Mesothelial cell of epicardium (in vitro differentiated cells): ENCODE measurements at places on chromosomes 13 and 19. TPM values are rescaled to one million over a fixed set of nuclear protein-coding genes. Genes with fewer than 3 reads are reported as not detected.

GRCh38 chr13:40966298-40966697, 52.8 kb downstream of the ELF1 start:
- no peaks in the 10 kb centered on the region for H3K27me3 ChIP-seq
- no peak overlapping the region for H3K4me3 ChIP-seq
- peaks cover 18% of the 10 kb centered on the region for H3K4me1 ChIP-seq
- H3K36me3 ChIP-seq: no peaks in the 10 kb centered on the region

DNA sequence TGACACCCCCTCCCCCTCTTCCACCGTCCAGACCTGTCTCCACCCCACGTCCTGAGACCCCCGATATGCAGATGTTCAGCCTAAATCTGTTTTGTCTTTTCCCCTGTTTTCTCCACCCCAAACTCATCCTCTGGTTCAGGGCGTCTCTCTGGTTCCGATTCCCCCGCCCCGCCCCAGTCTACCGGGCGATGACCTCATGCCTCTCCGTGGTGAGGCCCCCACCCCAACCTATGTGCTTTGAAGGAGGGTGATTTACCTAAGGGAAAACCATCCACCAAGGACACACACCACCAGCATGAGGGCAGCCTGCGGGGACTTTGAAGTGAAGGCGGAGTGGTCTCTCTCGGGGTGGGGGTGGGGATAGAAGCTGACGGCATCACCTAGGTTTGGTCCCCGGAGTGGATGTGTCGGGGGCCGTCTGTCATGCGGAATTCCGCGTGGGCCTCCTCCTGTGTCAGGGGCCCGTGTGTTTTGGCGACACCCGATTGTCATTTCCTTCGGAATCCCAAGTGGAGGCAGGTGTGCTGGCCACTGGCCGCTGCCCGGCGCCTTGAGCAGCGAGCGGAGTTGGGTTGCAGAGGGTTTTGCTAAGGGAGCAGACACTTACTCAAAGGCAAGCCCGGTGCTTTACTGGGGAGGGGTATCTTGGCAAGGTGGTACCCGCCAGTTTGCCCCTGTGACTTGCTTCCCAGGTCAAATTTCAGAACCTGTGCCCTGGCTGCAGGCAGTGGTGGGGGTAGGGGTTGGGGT, 1.4 kb downstream of the FZR1 start:
- H3K36me3 ChIP-seq: peaks cover 6% of the 10 kb centered on the region
- peaks cover 28% of the 10 kb centered on the region for H3K4me1 ChIP-seq
- peak overlapping the region; percentile 91 for H3K27ac ChIP-seq
- DNase-seq: no peak

GRCh38 chr13:24610956-24611355, 69.3 kb upstream of the ATP12A start:
- no peak for DNase-seq
- H3K36me3 ChIP-seq: no peaks in the 10 kb centered on the region
- H3K27ac ChIP-seq: no peak overlapping the region
- no peaks in the 10 kb centered on the region for H3K4me1 ChIP-seq
- H3K4me3 ChIP-seq: no peak overlapping the region
- peaks cover 3% of the 10 kb centered on the region for H3K27me3 ChIP-seq

LMTK3 gene
- 19.4 to 21.3 TPM (median 20.4 TPM) in 3 replicates for total RNA-seq

DNA sequence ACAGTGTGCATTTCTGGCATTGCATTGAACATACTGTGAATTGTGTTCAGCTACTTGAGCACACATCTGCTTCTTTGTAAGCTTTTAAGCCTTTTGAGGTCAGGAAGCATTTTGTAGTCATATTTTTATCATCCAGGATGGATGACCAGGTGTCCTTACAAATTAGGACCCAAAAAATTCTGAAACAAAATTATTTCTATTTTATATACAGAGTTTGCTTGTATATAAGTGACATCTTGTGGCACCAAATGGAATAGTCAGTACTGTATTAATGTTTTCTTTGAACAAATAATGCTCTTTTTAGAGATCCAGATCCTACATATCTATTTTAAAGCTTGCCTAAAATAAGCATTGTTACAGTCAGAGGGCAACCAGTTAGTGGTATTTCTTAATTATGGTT, 9.5 kb upstream of the SUPT20H start:
- H3K27me3 ChIP-seq: no peaks in the 10 kb centered on the region
- H3K36me3 ChIP-seq: no peaks in the 10 kb centered on the region
- peaks cover 8% of the 10 kb centered on the region for H3K4me1 ChIP-seq
- DNase-seq: no peak

NALCN gene
- total RNA-seq: 2.1 to 2.5 TPM (median 2.2 TPM) in 3 replicates
